ENCODE measurements at places on chromosomes 3 and 15.

DNA sequence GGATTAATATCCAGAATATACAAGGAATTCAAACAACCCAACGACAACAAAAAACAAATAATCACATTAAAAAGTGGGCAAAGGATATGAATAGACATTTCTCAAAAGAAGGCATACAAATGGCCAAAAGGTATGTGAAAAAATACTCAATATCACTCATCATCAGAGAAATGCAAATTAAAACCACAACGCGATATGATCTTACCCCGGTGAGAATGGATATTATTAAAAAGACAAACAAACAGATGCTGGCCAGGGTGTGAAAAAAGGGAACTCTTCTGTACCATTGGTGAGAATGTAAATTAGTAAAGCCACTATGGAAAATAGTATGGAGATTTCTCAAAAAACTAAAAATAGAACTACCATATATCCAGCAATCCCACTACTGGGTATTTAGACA lies 43.5 kb upstream of the MEF2A start:
- H3K27me3 ChIP-seq: peaks cover 6% of the 10 kb centered on the region
- no peak for DNase-seq
- H3K27ac ChIP-seq: no peak overlapping the region
- no peak overlapping the region for H3K4me3 ChIP-seq
- H3K4me1 ChIP-seq: no peaks in the 10 kb centered on the region

DNA sequence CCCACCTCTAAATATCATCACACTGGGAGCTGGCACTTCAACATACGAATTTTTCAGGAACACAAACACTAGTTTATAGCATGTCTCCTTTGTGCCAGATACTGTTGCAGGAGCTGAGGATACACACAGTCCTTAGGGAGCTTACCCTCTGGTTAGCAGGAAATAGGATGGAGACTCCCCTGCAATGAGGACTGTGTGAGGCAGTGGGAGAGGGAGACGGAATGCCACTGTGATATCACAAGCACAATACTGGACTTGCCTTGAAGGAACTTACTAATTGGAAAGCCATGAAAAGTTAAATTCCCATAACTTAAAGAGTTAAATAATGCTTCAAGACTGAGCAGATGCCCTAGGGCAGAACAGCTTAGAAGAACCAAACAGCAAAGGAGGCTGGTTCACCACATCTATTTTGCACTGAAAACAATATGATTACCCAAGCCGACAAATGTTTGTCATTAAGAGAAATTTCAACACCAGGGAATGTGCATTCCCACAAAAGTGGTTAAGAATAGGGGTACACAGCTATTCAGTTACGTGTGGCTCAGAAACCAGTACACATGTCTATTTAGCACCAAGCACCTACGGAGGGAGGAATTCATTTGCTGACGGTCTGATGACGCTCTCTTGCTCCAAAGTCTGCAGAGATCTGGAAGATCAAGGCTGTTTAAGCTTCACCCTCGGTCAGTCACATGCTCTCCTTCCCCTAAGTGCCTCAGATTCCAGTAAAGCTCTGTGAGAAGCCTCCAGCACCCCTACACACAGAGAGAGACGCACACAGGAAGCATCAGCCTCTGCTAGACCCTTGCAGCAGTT lies 5.2 kb downstream of the TBC1D2B start:
- peak overlapping the region; percentile 67 for H3K27ac ChIP-seq
- peaks cover 73% of the 10 kb centered on the region for H3K4me1 ChIP-seq
- H3K27me3 ChIP-seq: no peaks in the 10 kb centered on the region
- no peaks in the 10 kb centered on the region for H3K36me3 ChIP-seq

GRCh38 chr15:43776101-43776717 lies 557 bp downstream of the ELL3 start:
- peak overlapping the region; percentile 75 for H3K4me3 ChIP-seq
- H3K27me3 ChIP-seq: no peaks in the 10 kb centered on the region
- no peak for DNase-seq
- peaks cover 11% of the 10 kb centered on the region for H3K4me1 ChIP-seq
- peaks cover 22% of the 10 kb centered on the region for H3K36me3 ChIP-seq
- H3K27ac ChIP-seq: no peak overlapping the region

GRCh38 chr15:46131876-46132275 lies 497.0 kb downstream of the SQOR start:
- DNase-seq: no peak
- no peaks in the 10 kb centered on the region for H3K36me3 ChIP-seq
- no peak overlapping the region for H3K4me3 ChIP-seq
- H3K27me3 ChIP-seq: no peaks in the 10 kb centered on the region
- no peak overlapping the region for H3K27ac ChIP-seq
- H3K4me1 ChIP-seq: no peaks in the 10 kb centered on the region

- DNase-seq: no peak
- no peaks in the 10 kb centered on the region for H3K36me3 ChIP-seq
- no peaks in the 10 kb centered on the region for H3K4me1 ChIP-seq
- H3K27me3 ChIP-seq: no peaks in the 10 kb centered on the region
- no peak overlapping the region for H3K4me3 ChIP-seq
Measured at GRCh38 chr3:14918356-14918860, 29.0 kb upstream of the NR2C2 start.

GRCh38 chr15:38672814-38673670 lies 108.4 kb upstream of the RASGRP1 start:
- no peak overlapping the region for H3K4me3 ChIP-seq
- peaks cover 20% of the 10 kb centered on the region for H3K4me1 ChIP-seq
- no peaks in the 10 kb centered on the region for H3K36me3 ChIP-seq
- H3K27ac ChIP-seq: no peak overlapping the region
- peaks cover 48% of the 10 kb centered on the region for H3K27me3 ChIP-seq

DNA sequence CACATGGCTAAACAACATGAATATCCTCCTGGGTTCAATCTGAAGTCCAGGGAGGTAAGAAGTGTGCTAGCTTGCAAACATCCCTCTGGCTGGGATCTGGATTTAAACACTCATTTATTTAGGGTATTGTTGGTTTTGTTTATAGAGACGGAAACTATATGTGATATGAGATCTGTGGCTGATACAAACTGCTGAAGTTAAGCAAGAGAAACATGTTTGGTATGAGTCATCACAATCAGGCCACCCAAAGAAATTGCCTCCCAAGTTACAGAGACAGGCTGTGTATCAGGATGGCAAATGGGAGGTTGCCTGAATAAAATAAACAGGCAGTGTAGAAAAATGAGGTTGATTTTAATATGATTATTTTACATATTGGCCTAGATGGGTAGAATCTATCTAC lies 562.1 kb downstream of the IGSF11 start:
- H3K27ac ChIP-seq: no peak overlapping the region
- H3K4me3 ChIP-seq: no peak overlapping the region
- H3K27me3 ChIP-seq: no peaks in the 10 kb centered on the region
- no peaks in the 10 kb centered on the region for H3K4me1 ChIP-seq
- H3K36me3 ChIP-seq: no peaks in the 10 kb centered on the region

DNA sequence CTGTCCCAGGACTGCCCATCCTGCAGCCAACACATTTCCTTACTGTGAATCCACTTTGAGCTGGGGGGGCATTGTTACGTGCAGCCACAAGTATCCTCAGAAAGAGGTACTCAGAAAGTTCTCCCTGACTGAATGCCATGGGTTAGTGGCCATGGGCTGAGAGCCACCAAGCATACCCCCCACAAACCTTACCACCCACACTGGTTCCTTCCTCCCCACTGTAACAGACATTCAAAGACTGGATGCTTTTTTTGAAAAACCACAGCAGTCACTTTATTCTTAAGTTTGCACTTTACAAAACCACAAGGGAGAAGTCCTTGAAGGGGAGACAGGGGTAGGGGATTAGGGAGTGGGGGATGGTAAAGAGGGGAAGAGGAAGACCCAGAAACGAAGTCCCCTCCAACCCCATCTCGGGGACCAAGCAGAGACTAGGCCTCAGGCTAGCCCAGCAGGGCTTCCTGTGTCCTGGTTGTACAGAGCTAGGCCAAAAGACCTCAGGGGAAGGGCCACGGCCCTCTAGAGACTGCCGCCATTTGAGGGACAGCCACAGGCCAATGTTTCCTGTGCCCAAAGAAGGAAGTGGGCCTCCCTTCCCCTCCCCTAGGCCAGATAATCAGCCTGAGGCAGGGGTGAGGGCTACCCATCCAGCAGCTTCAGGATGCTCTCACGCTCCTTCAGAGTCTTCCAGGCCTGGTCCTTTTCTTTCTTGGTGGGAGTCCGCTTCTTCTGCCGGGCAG lies 10.1 kb upstream of the CAMK1 start:
- no peak overlapping the region for H3K27ac ChIP-seq
- peaks cover 12% of the 10 kb centered on the region for H3K36me3 ChIP-seq
- H3K27me3 ChIP-seq: no peaks in the 10 kb centered on the region
- DNase-seq: no peak
- no peak overlapping the region for H3K4me3 ChIP-seq

DNA sequence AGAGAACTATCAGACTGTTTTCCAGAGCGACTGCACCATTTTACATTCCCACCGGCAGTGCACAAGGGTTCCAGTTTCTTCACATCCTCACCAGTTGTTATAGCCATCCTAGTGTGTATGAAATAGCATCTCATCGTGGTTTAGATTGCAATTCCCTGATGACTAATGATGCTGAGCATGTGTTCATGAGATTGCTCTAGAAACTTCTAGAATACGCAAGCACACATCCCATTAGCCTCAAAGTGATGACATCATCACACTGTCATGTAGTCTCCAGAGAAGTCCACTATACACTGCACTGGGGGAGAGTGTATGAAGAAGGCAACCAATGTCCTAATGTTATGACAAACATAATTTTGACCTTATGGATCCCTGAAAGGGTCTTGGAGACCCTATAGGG lies 30.1 kb downstream of the FBLN2 start:
- no peak for DNase-seq
- no peaks in the 10 kb centered on the region for H3K4me1 ChIP-seq
- no peak overlapping the region for H3K4me3 ChIP-seq
- H3K36me3 ChIP-seq: no peaks in the 10 kb centered on the region
- H3K27ac ChIP-seq: no peak overlapping the region

GRCh38 chr3:150174179-150174578 lies 203.5 kb upstream of the PFN2 start:
- no peaks in the 10 kb centered on the region for H3K27me3 ChIP-seq
- H3K36me3 ChIP-seq: no peaks in the 10 kb centered on the region
- H3K27ac ChIP-seq: no peak overlapping the region
- H3K4me3 ChIP-seq: no peak overlapping the region

GRCh38 chr3:138047596-138048158 lies 37.7 kb downstream of the CLDN18 start:
- no peaks in the 10 kb centered on the region for H3K4me1 ChIP-seq
- no peaks in the 10 kb centered on the region for H3K27me3 ChIP-seq
- DNase-seq: peak; percentile 9

DNA sequence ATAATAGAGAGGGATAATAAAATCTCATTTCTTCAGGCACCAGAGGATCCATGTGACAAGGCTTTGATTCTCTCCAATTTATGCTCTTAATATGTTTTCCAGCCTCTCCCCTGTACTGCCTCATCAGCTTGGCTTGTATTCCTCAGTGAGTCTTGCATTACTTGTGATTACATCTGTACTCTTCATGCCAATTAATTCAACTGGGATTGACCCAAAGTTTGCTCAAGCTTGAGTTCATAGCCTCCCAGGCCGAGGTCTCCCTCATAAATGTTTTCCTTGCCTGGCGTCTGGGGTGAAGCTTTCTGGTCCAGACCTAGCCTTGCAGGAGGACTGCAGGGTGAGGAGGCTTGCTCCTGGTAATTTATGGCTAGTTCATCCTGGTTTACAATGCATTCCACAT lies 146.9 kb downstream of the CHST2 start:
- H3K27ac ChIP-seq: no peak overlapping the region
- no peaks in the 10 kb centered on the region for H3K4me1 ChIP-seq
- H3K27me3 ChIP-seq: no peaks in the 10 kb centered on the region
- DNase-seq: no peak
- H3K4me3 ChIP-seq: no peak overlapping the region
- no peaks in the 10 kb centered on the region for H3K36me3 ChIP-seq

GRCh38 chr3:110620118-110620517 lies 451.5 kb upstream of the NECTIN3 start:
- H3K4me3 ChIP-seq: no peak overlapping the region
- DNase-seq: no peak
- H3K27me3 ChIP-seq: no peaks in the 10 kb centered on the region
- H3K4me1 ChIP-seq: no peaks in the 10 kb centered on the region

DNA sequence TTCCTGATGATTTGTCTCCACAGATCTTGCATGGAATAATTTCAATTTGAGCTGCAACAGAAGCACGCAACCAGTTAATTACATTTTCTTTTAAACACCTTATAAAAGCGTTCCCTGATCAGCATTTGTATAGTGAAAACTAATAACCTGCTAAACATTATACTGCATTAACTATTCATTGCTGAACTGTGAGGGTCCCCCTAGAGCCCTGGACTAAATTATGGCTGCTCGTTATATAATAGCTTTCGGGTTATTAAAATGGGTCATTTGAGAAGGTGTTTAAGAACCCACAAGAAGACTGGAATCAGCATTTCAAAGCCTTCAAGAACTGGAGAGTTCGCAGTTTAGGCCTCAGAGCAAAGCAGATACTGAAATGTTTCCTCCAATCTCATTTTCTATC lies 52.9 kb upstream of the ICE2 start:
- no peak for DNase-seq
- H3K36me3 ChIP-seq: no peaks in the 10 kb centered on the region
- H3K4me1 ChIP-seq: no peaks in the 10 kb centered on the region
- no peaks in the 10 kb centered on the region for H3K27me3 ChIP-seq

- H3K4me3 ChIP-seq: no peak overlapping the region
- H3K4me1 ChIP-seq: no peaks in the 10 kb centered on the region
- H3K27me3 ChIP-seq: no peaks in the 10 kb centered on the region
- DNase-seq: no peak
- no peak overlapping the region for H3K27ac ChIP-seq
Measured at GRCh38 chr3:57069503-57069902, 9.0 kb downstream of the SPATA12 start.

DNA sequence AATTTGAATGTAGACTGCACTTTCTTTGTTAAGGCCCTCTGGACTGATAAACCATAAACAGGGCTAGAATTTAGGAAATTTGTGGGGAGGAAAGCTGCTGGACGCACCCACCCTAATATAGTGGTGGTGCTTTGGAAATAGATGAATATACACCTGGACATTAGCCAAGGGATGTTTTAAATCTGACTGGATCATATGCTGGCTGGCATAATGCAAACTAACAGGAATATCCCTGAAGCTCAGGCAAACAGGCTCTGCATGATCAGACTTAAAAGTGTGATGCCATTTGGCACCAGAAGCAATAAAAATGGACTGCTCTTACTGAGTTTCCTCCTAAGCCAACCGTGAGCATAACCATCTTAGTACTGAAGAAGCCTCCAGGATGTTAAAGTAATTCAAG lies 465.8 kb upstream of the ROBO1 start:
- DNase-seq: no peak
- no peaks in the 10 kb centered on the region for H3K4me1 ChIP-seq
- no peaks in the 10 kb centered on the region for H3K27me3 ChIP-seq
- no peak overlapping the region for H3K27ac ChIP-seq
- no peak overlapping the region for H3K4me3 ChIP-seq
- no peaks in the 10 kb centered on the region for H3K36me3 ChIP-seq

- DNase-seq: no peak
- H3K27ac ChIP-seq: no peak overlapping the region
- H3K36me3 ChIP-seq: no peaks in the 10 kb centered on the region
- no peaks in the 10 kb centered on the region for H3K27me3 ChIP-seq
Measured at GRCh38 chr3:49462222-49462621, 7.8 kb upstream of the DAG1 start.

- no peak overlapping the region for H3K27ac ChIP-seq
- H3K4me3 ChIP-seq: no peak overlapping the region
- H3K36me3 ChIP-seq: no peaks in the 10 kb centered on the region
- DNase-seq: no peak
Measured at GRCh38 chr3:11624161-11624560, 19.6 kb downstream of the VGLL4 start.

- H3K4me3 ChIP-seq: no peak overlapping the region
- H3K27me3 ChIP-seq: no peaks in the 10 kb centered on the region
- H3K36me3 ChIP-seq: no peaks in the 10 kb centered on the region
- H3K4me1 ChIP-seq: no peaks in the 10 kb centered on the region
Measured at GRCh38 chr3:61855211-61855610, 293.8 kb downstream of the PTPRG start.

GRCh38 chr3:9934235-9934621 lies 594 bp downstream of the CRELD1 start:
- DNase-seq: no peak
- peak overlapping the region; percentile 65 for H3K4me3 ChIP-seq
- peaks cover 15% of the 10 kb centered on the region for H3K4me1 ChIP-seq
- H3K27me3 ChIP-seq: no peaks in the 10 kb centered on the region

All from A673 (cell line).